NCI-H2171 (cell line): ENCODE measurements at places on chromosomes 7 and 10.

DNA sequence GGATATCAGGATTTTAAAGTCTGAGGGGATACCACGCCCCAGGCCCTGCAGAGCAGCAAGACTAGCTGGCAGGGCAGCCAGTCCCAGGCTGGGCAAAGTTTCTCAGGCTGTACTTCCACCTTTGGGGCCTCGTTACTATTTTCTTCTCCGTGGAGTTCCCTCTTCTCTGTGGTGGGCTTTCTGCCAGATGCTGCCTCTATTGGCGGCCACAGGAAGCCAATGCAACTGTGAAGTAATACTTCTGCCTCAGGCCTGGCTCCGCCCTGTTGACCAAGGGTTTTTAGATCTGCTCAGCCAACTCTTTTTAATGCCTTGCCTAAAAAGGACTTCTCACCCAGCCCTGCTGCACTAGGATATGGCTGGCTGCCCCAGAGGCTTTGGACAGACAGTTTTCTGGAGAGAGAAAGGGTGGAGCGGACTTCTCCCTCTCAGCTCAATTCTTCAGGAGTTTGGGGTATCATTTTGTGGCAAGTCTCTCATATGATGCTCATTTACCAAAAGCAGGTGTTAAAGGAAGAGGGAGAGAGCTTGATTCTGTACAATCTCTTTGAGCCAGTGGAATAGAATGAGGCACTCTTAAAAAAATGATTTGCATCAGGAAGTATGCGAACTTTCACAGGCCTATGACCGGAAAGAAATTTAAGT, 67.4 kb downstream of the HHEX start:
- DNase-seq: no peak

GRCh38 chr10:79316671-79317431, 30.4 kb upstream of the PPIF start:
- DNase-seq: no peak

DNA sequence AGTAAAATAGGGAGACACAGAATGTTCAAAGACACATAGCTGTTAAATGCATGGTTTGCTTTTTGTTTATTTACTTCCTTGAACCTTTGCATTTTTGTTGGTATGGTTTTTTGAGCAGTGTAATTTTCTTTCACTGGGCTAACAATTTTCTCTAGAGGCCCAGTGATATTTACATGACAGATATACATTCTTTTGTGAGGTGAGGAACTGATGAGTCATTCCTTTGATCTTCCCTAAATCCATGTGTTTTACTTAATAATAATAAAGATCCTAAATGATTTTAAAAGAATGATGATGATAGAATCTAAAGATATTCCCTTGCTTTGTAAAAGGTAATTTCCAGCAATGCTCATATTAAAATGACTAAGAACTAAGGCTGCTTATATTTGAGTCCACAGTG, 188.5 kb upstream of the ANK3 start:
- DNase-seq: no peak

GRCh38 chr10:131810805-131811629, 89.8 kb upstream of the PPP2R2D start:
- DNase-seq: no peak

DNA sequence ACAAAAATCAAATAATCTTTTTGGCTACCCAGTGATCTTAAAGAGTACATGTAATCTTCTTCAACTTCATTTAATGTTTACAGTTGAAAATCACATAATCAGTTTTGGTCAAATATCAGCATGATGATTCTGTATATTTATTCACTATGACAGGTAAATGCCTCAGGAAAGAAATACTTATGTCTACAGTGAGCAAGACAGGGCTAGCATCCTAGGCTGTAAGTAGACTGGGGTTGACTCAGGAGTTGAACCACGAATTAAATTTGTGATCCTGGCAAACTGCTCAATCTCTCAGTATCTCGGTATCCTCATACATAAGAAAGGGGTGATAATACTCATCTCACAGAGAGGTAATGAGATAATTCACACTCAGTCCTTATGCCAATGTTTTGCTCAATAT, 71.8 kb downstream of the SEMA3D start:
- no peak for DNase-seq
